Activated naive CD4-positive, alpha-beta T cell treated with anti-CD3 and anti-CD28 coated beads, Interleukin-2, amount 50 U/mL, for 16 hours (primary cell): ENCODE measurements at places on chromosomes 1 and 21.
A peak's percentile ranks its signal among the peaks of the same experiment; 100 is the strongest.

DNA sequence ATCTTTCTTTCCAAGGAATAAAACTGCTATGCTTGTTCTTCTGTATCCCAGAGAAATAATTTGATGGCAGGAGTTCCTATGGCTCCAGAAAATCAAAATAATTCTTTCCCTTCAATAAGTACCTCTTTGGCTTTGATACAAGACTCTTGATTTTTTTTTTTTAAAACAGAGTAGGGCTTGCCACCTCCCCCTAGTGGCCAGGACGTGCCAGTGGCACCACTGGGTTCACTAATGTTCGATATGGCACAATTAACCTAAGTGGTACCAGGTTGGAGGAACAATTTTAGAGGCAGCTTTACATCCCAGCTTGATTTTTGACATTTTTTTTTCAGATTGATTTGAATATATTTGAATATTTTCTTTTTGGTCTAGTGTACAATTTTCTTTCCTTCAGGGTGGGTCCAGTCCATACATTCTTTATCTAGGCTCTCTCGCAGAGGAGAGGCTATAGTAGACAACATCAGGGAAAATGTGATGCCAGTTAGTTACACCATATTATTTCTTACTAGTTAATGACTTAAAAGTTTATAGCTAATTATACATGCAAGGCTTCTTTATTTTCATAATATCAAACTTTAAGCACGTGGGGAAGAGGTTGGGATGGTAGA, 330.9 kb downstream of the S1PR1 start:
- DNase-seq = peak; percentile 52

- peak; percentile 79 for DNase-seq
These were observed 63.4 kb downstream of the CD2 start for GRCh38 chr1:116817582-116818064.

DNA sequence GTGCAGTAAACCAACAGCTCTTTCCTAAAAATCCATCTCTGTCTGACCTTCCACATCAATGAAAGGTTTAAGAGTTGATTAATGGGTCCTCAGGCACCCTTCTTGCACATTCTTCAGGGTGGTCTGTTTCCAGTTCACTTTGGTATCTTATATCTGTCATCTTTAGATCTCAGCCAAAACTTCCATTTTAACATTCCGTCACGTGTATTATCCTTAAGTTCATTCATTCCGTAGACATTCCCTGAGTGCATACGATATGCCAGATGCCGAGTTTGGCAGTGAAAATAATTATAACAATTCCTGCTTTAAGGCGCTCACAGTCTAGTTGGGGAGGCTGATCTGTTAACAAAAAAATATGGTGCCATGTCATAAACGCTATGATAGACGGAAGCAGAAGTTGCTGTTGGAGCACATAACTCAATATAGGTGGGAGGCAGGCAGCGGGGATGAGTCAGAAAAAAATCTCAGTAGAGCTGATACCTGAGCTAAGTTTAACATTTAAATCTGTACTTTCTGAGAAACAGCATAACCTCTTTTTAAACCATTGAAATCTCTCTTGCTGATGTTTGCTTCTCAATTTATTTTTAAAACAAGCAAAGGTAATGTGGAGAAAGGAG, 59.6 kb upstream of the HOOK1 start:
- DNase-seq = no peak

DNA sequence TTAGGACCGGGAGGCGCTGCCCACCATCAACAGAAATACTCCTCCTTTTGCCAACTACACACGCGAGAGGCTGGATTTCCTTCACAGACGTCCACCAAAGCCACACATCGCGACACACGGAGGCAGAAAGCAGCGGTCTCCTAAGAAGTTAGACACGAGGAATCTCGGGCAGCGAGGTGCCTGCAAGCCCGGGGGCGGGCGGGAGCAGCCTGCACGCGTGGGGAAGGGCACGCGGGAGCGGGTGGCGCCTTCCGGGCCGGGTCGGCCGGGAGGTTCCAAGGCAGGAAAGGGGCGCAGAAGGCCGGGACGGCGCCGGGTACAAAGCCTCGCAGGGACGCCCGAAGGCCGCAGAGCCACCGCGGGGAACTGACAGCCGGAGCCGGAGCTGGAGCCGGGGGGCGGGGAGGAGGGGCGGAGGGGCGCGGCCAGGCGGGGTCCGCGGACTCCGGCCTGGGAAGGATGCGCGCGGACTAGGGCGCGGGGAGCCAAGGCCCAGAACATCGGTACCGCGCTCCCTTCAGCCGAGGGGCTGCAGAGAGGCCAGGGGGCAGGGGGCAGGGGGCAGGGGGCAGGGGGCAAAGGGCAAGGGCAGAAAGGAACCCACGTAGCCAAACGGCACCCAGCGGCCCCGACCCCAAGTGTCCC, 722 bp downstream of the NPHP4 start:
- DNase-seq = peak; percentile 46

DNA sequence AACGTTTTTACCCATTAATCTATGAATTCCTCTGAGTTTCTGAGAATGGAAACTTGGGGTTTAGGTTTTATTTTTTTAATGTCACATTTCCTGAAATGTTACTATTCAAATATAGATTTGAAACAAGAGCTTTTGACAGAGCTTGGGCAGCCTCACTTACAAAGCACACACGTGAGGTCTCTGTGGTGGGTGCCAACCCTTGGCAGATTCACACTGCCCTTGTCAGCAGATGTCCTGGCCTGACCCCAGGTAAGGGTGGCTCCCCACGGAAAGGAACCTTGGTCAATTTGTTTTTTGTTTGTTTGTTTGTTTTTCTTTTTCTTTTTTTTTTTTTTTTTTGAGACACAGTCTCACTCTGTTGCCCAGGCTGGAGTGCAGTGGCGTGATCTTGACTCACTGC, 53.5 kb downstream of the FAAP20 start:
- DNase-seq = no peak

DNA sequence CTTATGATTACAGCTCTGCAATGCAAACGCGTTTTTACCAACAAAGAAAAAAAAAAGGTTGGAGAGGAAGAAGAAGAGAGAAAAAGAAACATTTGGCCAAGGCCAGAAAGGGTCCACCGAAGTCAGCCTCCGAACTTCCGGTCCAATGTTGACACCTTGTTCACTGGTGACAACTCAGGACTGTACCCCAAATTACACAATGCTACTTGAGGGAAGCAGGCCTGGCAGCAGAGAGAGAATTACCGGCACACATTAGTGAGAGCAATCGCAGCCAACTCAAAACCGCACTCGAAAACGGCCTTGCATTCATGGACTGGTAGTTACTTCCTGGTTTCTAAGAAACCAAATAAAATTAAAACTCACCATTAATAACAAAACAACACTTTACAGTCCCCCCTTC, 652.5 kb downstream of the KIF26B start:
- no peak for DNase-seq

- no peak for DNase-seq
These were observed 10.1 kb downstream of the AHCYL1 start for GRCh38 chr1:109994654-109995053.

DNA sequence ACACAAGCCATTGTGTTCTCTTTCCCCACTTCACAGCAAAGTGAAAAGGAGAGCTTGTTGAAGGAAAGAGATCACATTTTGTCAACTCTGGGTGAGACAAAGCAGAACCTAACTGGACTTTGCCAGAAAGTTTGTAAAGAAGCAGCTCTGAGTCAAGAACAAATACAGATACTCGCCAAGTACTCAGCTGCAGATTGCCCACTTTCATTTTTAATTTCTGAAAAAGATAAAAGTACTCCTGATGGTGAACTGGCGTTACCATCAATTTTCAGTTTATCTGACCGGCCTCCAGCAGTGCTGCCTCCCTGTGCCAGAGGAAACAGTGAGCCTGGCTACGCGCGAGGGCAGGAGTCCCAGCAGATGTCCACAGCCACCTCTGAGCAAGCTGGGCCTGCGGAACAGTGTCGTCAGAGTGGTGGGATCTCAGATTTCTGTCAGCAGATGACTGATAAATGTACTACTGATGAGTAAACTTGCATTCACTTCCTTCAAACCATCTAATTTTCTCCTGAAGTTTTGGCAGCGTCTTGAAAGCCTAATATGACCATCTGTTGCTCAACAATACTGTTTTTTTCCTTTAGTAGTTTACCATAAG, 43.7 kb downstream of the BACH1 start:
- peak; percentile 27 for DNase-seq

- no peak for DNase-seq
These were observed 299.7 kb downstream of the HMCN1 start for GRCh38 chr1:186033847-186034271.

DNA sequence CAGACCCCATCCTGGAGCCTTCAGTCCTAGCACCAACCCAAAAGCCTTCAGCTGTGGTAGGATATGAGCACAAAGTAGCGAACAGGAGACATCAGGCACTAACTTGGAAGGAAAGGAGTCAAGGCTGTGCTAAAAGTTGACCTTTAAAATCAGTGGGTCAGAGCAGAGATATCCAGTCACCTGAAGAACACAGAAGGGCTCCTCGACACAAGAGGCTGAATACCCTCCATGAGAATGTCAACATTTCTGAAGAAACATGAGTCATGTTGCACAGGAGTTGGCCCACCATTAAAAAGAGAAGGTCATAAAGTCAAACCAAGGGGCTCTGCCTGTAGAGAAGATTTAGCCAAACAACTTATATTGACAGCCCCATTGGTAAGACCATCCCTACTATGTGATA, 172.5 kb downstream of the PLPP3 start:
- DNase-seq = no peak

GRCh38 chr1:28123461-28123961, 35.1 kb upstream of the EYA3 start:
- no peak for DNase-seq

DNA sequence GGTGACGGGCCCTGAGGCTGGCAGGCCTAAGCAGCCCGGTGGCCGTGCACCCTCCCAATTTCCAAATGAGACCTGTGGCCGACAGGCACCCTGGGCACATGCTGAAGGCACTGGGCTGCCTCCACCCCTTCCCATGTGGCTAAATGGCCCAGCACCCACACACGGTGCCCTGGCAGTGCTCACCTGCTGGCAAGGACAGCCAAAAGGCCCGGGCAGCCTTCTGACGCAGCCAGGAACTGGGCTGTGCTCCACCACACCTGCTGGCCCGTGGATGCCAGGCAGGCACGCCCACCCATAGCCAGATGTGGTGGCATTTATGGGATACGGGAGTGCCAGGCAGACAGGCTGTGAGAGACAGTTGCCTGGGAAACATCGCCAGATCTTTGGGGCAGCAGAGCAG, 4.0 kb upstream of the FAAP20 start:
- DNase-seq = no peak
